ENCODE measurements at places on chromosomes 1 and 21.

DNA sequence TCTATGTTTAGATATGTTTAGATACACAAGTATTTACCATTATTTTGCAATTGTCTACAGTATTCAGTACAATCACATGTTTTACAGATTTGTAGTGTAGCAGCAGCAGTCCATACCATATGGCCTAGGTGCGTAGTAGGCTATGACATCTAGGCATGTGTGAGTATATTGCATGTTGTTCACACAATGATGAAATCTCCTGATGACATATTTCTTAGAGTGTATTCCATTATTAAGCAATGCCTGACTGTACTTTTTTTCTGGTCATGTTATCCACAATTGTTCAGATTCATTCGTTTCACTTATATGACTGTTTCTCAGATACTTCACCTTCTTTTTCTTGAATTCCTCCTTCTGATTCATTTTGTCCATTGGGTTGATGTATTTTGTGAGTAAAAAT lies 9.9 kb upstream of the BACE2 start:
- no peak for DNase-seq

GRCh38 chr1:230772457-230773395 lies 25.5 kb downstream of the CAPN9 start:
- DNase-seq: peak; percentile 68

DNA sequence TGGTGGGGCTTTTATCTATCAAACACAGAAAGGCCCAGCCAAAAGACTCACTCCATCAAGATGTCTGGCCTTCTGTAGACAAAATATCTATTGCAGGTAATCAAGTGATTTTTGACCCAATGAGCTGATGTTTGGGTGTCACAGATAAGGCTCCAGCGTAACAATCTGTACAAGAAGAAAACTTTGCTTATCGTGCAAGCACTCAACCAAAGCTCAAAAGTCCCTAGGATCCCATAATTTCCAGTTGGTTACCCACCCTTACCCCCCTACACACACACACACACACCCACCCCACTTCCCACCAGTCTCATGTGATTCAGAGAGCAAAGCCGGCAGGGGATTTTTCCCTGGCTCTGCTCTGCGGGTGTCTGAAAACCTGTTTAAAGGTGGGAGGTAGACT lies 5.8 kb downstream of the ITPKB start:
- DNase-seq: no peak

DNA sequence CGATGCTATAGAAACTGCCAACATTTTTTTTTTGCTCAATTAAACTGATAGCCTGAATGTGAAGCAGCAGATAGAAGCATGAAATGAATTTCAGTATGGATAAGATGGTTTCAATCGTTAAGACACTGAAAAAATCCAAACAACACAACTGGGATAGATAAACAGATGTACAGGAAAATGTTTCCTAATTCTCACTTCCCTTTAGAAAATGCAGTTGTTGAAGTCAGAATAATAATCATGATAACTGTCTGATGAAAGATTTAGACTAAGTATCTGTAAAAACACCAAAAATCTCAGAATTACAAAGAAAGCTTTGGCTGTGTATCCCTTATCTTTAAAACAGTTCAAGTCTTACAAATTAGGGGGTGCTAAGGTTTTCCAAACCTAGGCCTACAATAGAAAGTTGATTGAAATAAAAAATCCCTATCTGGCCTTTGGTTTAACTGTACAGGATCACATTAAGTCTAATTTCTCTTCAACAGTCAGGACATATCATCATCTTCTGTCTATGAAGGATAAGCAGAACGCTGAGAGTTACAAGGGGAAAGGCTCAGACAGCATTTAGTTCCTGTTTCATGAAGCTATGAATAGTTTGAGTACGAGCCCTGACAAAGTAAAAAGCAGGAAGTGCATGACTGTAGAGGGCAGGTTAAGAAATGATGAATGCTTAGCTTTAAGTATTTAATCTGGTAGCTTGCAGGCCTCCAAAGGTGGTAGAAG lies 203.2 kb downstream of the APP start:
- no peak for DNase-seq

DNA sequence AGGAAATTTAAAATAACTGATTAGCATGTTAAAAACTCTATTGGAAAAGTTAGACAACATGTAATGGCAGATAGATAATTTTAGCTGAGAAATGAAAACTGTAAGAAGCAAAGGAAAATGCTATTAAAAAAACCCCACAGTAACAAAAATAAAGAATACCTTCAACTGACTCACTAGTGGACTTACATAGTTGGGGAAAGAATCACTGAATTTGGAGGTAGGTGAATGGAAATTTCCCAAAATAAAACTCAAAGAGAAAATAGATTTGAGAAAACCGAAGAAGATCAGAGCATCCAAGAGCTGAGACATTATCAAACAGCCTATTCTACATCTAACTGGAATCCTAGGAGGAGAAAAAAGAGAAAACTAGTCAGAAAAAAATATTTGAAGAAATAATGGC lies 34.7 kb downstream of the PDE4B start:
- no peak for DNase-seq

DNA sequence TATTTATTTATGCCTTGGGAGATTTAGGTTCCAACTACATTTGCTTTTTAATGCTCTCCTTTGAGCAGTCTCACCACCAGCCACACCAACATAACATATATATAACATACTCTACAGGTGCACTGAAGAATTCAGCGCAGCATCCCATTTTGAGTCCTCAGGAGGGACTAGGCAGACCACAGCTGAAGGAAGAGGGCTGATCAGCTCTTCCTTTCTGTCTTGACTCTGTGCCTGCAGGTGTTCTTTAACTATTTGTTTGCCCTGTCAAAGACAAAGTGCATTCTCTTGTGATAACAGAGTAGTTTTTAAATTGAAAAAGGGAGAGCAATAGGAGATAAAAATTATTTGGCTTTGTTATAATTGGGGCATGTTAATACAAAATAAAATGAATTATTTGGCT lies 17.0 kb downstream of the HIPK1 start:
- DNase-seq: no peak
